ENCODE measurements at places on chromosomes 13 and 19.

- DNase-seq: no peak
Observed at GRCh38 chr13:57991041-57991440, 359.5 kb downstream of the PCDH17 start.

DNA sequence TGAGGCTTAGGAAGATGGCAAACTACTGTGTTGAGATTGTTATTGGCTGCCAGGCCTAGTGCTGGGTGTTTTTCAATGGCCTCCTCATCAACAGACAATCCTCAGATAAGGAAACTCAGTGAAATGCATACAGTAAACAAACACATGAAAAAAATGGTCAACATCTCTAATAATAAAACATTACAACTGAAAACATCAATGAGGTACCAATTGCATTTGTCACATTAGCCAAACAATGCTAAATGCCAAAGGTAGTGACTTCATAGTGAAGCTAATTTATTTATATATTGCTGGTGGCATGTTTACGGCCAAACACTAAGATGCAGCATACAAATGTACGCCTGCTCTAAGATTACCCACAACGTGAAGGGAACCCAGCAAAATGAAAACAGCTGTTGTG, 224.0 kb upstream of the UBL3 start:
- DNase-seq: no peak

GRCh38 chr13:42021851-42022250, 26.6 kb upstream of the DGKH start:
- no peak for DNase-seq

DNA sequence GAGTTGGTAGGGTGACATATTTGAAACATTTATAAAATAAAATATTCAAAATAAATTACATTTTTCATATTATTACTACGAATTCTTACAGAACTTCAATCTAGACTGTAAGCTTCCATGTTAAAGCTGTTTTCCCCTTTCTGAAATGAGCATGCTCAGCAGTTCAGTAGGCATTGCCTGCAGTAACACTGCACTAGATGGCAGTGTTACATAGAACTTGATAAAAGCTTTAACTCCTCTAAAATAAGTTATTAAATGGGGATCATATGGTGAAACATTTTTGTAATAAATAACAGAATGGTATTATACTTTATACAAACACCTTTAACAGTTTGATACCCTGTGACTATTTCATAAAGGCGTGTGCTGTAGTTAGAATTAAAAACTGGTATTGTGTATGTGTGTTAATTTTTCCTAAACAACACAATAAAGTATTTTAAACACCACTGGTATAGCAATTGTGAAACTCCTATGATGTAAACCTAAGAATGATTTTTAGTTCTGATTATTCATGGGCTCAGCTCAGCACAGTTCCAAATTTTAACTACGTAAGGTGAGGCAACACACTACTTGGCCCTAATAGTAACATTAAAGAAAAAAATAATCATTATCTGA, 11.6 kb upstream of the GPR18 start:
- DNase-seq: peak; percentile 53

GRCh38 chr19:29029268-29029958, 183.5 kb downstream of the UQCRFS1 start:
- no peak for DNase-seq

DNA sequence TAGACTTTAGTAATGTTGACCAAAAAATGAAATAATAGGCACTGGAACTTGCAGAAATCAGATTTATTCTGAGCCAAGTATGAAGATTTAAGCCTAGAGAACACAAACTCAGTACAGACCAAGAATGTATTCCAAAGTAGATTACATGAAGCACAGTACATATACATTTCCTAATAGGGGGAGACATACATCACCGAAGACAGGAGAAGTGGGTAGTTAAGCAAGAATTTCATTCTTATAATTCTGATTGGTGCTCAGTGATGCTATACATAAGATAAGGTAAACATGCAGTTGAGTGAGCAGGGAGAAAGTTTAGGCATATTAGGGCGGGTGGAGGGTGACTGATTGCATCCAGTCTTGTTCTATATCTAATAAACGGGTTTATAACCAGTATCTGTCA, 2218.8 kb downstream of the PCDH9 start:
- DNase-seq: no peak

- DNase-seq: no peak
Observed at GRCh38 chr13:21147827-21148226, 28.5 kb downstream of the SKA3 start.

DNA sequence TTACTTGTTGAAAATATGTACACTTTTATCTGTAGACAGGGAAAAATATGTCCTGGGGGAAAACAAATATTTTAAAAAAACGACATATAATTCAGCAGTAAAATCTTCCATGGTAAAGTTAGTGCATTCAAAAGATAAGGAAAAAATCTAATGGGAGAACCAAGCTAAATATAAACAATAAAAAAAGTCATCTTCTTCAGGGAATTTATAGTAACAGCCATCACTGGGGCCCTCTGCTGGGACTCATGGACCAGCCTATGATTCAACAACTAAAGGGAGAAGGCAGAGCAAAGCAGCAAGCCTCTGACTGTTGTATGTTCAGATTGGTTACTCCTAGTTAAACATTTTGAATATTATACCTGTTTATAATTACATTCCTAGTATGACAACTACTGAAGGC, 93.0 kb downstream of the ITGBL1 start:
- DNase-seq: no peak

GRCh38 chr13:73759434-73759833, 374.8 kb downstream of the KLF12 start:
- DNase-seq: no peak

- DNase-seq: no peak
Observed at GRCh38 chr13:59770451-59770850, 393.3 kb downstream of the DIAPH3 start.

- DNase-seq: no peak
Observed at GRCh38 chr13:23898101-23898500, 799 bp upstream of the C1QTNF9B start.

GRCh38 chr13:36829753-36830152, 10.7 kb downstream of the RFXAP start:
- no peak for DNase-seq

- DNase-seq: no peak
Observed at GRCh38 chr13:66459143-66459542, 771.0 kb downstream of the PCDH9 start.

- no peak for DNase-seq
Observed at GRCh38 chr19:16463991-16464575, 7.7 kb downstream of the EPS15L1 start.

DNA sequence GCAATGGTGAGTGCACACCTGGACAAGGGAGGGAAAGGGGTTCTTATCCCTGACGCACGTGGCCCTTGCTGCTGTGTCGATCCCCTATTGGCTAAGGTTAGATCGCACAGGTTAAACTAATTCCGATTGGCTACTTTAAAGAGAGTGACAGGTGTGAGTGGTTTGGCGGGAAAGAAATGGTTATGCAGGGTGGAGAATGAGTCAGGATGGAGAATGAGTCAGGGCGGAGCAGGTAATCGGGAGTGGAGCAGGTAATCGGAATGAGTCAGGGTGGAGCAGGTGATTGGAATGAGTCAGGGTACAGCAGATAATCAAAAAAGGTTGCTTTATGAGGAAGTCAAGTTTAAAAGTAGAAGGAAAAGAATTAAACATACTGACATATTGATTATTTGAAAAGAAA, 24.4 kb upstream of the SIAH3 start:
- no peak for DNase-seq

- DNase-seq: no peak
Observed at GRCh38 chr13:41306271-41307145, 4.6 kb upstream of the NAA16 start.

GRCh38 chr19:288911-289310, 2.3 kb downstream of the PLPP2 start:
- DNase-seq: no peak

DNA sequence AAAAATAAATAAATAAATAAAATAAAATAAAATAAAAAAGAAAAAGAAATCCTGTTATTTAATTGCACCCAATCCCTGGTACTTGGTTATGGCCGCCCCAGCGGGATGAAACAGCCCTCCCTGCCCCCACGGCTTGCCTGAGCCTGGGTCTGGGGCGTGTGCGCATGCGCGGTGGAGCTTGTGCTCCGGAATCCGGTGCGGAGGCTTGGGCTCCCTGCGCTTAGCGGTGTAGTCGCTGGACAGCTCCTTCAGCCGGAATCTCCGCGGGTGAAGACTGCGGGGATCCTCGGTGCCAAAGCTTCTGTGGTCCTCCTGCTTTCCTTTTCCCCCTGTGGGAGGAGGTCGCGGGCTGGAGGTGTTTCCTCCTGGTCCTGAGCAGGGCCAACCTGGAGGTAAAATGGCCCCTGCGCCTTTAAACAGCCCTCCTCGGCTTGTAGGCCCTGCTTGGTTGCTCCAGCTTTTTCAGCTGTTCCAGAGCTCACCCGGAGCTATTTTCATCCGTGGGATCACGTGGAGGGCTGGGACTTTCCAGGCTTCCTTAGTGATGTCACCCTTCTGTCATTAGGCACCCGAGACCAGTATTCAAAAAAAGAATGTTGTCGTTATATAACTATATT, at the start of gene PLA2G4C:
Gene PLA2G4C, minus strand, starts transcription at position 468 of the 617 bp plus-strand sequence. CDS start 4,288 bp downstream, outside the sequence.
- DNase-seq: peak; percentile 91

- DNase-seq: no peak
Observed at GRCh38 chr19:33220735-33221134, 4.9 kb downstream of the SLC7A10 start.

DNA sequence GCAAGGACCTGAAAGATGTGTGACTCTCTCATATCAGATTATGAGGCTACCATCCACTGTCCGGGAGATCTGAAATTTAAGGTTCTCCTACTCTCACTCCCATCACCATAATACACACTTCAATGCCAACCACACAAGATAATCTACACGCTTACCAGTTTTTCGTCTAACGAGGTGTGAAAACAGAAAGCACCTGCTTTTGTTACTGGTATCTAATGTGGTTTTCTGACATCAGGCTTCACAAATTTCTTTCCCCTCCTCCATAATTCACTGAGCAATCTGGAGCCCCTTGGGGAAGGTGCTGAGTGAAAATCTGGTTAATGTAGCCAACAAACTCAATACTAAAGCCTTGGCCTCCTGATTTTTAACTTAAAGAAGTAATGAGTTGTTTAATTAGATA, 10.1 kb upstream of the LRCH1 start:
- peak; percentile 42 for DNase-seq

DNA sequence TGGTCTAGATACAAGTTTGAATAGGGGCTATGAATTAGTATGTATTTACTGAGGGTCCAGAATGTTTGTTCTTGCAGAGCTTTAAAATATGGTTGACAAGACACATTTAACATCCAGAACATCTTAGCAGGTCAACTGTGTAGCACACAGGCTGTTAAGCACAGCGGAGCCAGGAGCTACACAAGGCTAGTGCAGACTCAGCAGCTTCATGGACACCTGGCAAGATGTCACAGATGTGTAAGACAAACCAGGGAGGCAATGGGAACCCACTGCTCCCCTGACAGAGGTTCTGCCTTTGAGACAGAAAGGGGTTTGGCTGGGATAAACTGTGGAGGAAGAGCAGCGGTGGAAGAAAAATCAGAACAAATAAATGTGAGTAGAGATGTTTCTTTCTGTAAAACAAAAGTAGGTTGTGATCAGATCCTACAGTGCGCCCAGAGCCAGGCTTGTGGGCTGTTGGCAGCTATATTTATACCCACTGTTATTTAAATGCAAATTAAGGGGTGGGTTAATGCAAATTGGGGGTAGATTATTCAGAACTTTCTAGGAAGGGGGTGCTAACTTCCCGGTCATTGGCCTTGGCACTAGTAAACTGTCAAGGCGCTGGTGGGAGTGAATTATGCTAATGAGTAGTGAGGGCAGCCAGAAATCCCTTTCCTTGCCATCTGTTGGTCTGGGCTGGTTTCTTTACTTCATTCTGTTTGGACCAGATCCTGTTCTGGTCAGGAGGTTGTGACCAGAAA, 33.0 kb downstream of the MIPEP start:
- no peak for DNase-seq

DNA sequence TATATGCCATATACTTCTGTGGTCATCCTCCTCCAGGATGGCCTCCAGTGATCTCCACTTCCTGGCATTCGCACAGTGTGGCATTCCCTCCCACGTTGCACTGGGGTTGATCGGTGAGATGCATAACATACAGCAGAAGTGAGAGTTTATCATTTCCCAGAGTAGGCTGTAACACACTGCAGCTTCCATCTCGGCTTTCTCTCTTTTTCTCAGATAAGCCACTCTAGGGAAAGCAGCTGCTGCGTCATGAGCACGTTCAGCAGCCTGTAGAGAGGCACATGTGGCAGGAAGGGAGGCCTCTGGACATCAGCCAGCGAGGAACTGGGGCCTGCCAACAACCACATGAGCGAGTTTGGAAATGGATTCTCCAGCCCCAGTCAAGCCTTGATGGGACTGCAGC, 807.1 kb downstream of the DIAPH3 start:
- peak; percentile 99 for DNase-seq

GRCh38 chr13:83344518-83344917, 537.8 kb downstream of the SLITRK1 start:
- no peak for DNase-seq

- no peak for DNase-seq
Observed at GRCh38 chr13:103531278-103531677, 465.1 kb upstream of the SLC10A2 start.

DNA sequence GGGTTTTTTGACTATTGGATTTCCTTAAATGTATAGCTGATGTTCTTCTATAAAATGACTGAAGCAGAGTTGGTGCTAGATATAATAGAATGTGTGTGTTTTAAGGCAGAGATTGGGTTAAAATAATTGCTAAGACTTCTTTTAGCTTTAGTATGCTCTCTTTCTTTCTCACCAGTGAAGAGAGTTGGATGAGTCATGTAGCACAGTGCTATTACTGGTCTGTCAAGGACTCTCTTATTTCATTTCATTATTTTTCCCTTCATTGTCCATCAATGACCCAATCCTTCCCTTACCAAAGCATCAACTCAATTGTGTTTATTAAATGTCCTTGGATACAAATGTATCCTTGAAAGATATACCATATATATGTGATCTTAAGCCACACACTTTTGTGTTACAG, 268.9 kb downstream of the IRS2 start:
- no peak for DNase-seq

DNA sequence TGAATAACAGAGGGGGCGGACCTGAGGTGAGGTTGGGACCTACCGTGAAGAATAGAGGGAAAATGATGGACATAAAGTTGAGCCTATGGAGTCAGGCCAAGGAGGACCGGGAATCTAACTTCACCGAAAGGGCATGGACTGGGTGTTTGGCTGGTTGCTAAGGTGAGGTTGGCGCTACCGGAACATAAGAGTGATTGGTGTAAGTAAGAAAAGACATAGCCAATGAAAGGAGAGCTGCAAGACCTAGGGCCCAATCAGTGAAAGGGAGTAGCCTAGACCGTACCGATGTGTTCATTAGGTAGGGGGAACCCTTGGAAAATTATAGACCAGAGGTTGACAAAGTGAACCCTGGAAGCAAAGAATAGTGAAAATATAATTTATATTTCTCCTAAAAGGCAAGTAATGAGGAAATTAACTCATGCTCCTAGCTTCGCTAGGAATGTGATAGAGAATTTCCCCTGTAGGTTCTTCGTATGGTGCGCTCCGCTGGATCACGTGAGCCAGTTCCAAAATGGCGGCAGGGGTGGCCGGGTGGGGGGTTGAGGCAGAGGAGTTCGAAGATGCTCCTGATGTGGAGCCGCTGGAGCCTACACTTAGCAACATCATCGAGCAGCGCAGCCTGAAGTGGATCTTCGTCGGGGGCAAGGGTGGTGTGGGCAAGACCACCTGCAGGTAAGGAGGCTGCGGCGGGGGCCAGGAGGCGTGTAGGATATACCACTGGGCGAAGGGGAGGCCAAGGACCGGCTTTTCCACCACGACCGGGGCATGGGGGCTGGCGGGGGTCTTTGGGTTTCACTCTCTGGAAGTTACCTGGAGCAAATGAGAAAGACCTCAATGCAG, at the start of gene GET3:
Gene GET3, plus strand, starts transcription at position 503 of the 840 bp plus-strand sequence. Its CDS starts 9 bp downstream, at position 512.
- DNase-seq: peak; percentile 100

Measured in NCI-H2171 treated with DMSO at 0.1 percent for 48 hours (cell line).